Activated T-cell treated with anti-CD3 and anti-CD28 coated beads, Interleukin-2, amount 50 U/mL, for 72 hours (primary cell): ENCODE measurements at places on chromosomes 12 and 14. TPM values are rescaled to one million over a fixed set of nuclear protein-coding genes. Genes with fewer than 3 reads are reported as not detected.

DNA sequence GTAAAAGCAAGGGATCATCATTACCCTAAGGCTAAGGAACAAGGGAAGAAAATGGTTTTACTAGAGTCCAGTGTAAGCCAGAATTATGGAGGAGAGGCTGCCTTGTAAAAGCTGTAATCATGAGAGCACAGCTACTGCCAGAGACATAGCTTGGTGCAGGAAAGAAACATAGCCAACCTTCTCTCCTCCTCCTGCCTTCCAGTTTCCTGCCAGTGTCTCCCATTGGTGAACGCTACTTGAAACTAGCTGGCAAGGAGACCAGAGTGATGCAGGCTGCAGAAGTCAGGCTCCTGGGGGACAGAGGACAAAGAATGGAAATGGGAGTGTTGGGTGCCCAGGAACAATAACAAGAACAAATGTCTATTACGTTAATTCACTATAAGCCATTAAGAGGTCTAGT is 158.5 kb downstream of the NELL2 start:
- H3K27me3 ChIP-seq, result no peaks in the 10 kb centered on the region
- no peaks in the 10 kb centered on the region for H3K4me1 ChIP-seq
- H3K36me3 ChIP-seq, result peaks cover 2% of the 10 kb centered on the region
- no peak overlapping the region for H3K4me3 ChIP-seq
- no peak overlapping the region for H3K27ac ChIP-seq

DNA sequence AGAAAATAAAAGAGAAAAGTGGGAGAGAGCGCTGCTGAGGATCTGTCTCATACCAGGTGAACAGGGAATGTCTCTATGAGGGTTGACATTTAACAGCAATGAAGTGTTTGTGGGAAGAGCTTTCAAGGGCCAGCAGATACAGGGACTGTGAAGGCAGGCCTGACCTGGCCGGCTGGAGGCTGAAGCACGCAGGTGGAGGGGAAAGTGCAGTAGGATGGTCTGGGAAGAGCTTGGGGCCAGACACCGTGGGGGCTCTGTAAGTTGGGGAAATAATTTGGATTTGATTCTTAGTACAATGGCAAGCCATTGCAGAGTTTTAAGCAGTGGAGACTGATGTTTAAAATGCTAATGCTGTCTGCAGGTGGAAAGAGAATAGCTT is 23.8 kb upstream of the DHRS2 start:
- no peak overlapping the region for H3K27ac ChIP-seq
- H3K4me1 ChIP-seq, result peaks cover 30% of the 10 kb centered on the region
- DNase-seq, result no peak
- no peaks in the 10 kb centered on the region for H3K27me3 ChIP-seq
- peaks cover 5% of the 10 kb centered on the region for H3K36me3 ChIP-seq
- no peak overlapping the region for H3K4me3 ChIP-seq

DNA sequence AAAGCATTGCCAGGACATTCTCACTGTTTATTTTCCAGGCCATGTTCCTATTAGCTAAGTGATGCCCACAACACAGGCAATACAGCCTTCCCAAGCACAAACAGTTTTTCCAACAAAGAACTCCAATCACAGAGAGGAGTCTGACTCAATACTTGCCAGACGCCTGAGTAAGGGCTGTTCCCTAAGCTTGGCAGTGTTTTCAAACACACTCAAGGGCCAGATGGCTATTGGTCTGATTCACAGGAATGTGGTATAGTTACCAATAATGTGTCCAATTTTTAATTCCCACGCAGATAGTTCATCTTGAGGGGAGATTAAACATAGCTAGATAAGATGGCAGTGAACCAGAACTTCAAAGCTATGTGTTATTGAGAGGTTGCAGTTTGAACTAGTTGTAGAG is 381.0 kb downstream of the SNAPC1 start:
- H3K4me3 ChIP-seq, result no peak overlapping the region
- H3K27me3 ChIP-seq, result peaks cover 9% of the 10 kb centered on the region
- peaks cover 3% of the 10 kb centered on the region for H3K36me3 ChIP-seq
- no peaks in the 10 kb centered on the region for H3K4me1 ChIP-seq

- H3K4me3 ChIP-seq, result no peak overlapping the region
- no peaks in the 10 kb centered on the region for H3K36me3 ChIP-seq
- DNase-seq, result no peak
- H3K27me3 ChIP-seq, result peaks cover 45% of the 10 kb centered on the region
- no peak overlapping the region for H3K27ac ChIP-seq
Measured at GRCh38 chr12:54593725-54594124, 5.3 kb upstream of the PPP1R1A start.

GRCh38 chr12:22518998-22519397 is 25.3 kb downstream of the C2CD5 start:
- no peak overlapping the region for H3K4me3 ChIP-seq
- peaks cover 3% of the 10 kb centered on the region for H3K36me3 ChIP-seq
- no peak overlapping the region for H3K27ac ChIP-seq
- DNase-seq, result no peak

- H3K4me1 ChIP-seq, result peaks cover 64% of the 10 kb centered on the region
- no peaks in the 10 kb centered on the region for H3K36me3 ChIP-seq
- peaks cover 9% of the 10 kb centered on the region for H3K27me3 ChIP-seq
Measured at GRCh38 chr14:58732387-58732786, 94.6 kb downstream of the DACT1 start.

GRCh38 chr14:102592763-102593060 is 263 bp downstream of the RCOR1 start:
- H3K4me3 ChIP-seq, result peak overlapping the region; percentile 92
- peaks cover 1% of the 10 kb centered on the region for H3K36me3 ChIP-seq
- peaks cover 32% of the 10 kb centered on the region for H3K4me1 ChIP-seq

GRCh38 chr12:80556566-80556965 is 112.5 kb downstream of the PTPRQ start:
- no peak overlapping the region for H3K4me3 ChIP-seq
- no peaks in the 10 kb centered on the region for H3K27me3 ChIP-seq
- DNase-seq, result no peak
- H3K27ac ChIP-seq, result no peak overlapping the region
- H3K4me1 ChIP-seq, result no peaks in the 10 kb centered on the region

Gene KCNC2
- total RNA-seq, result not detected

- H3K4me1 ChIP-seq, result no peaks in the 10 kb centered on the region
- DNase-seq, result no peak
- no peaks in the 10 kb centered on the region for H3K36me3 ChIP-seq
- H3K27ac ChIP-seq, result no peak overlapping the region
Measured at GRCh38 chr14:64326502-64326901, 32.3 kb upstream of the ESR2 start.

Gene GLI1
- 1.3 TPM for total RNA-seq

- H3K27ac ChIP-seq, result no peak overlapping the region
- DNase-seq, result no peak
- H3K36me3 ChIP-seq, result no peaks in the 10 kb centered on the region
- no peaks in the 10 kb centered on the region for H3K4me1 ChIP-seq
- H3K27me3 ChIP-seq, result no peaks in the 10 kb centered on the region
Measured at GRCh38 chr12:85872497-85873091, 1.5 kb upstream of the NTS start.

Gene EPYC
- total RNA-seq, result not detected

DNA sequence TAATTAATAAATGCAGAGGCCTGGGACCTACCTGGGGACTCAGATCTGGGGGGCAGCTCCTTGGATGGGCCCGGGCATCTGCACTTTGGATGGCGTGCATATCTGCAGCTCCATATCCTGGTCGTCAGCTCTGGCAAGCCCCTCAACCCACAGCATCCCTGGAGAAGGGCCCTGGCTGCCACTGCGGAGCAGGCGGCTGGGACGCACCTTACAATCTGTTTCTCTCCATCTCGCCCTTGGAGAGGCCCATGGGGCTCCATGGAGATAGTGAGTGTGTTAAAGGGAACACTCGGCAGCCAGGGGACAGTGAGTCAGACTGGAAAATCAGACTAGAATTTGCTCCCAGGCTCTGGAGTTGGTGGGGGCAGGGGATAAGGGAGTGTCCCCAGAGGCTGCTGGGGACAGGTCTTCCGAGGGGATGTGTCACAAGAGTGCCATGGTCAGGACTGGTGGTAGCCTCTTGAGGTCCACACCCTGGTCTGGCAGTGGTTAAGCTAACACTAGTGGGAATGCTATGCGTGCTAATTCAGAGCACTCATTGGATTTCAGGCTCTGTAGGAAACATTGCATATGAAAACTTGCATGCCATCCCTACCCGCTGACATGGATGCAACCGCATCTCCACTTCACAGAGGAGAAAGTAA is 21.5 kb downstream of the RFLNA start:
- H3K36me3 ChIP-seq, result no peaks in the 10 kb centered on the region
- H3K4me3 ChIP-seq, result no peak overlapping the region
- no peak overlapping the region for H3K27ac ChIP-seq
- DNase-seq, result no peak

GRCh38 chr14:72779679-72780078 is 114.2 kb downstream of the DPF3 start:
- H3K4me1 ChIP-seq, result peaks cover 11% of the 10 kb centered on the region
- no peak overlapping the region for H3K4me3 ChIP-seq
- no peak overlapping the region for H3K27ac ChIP-seq
- H3K36me3 ChIP-seq, result peaks cover 2% of the 10 kb centered on the region

Gene SLC5A8
- total RNA-seq, result not detected

Gene PRICKLE1
- not detected for total RNA-seq

DNA sequence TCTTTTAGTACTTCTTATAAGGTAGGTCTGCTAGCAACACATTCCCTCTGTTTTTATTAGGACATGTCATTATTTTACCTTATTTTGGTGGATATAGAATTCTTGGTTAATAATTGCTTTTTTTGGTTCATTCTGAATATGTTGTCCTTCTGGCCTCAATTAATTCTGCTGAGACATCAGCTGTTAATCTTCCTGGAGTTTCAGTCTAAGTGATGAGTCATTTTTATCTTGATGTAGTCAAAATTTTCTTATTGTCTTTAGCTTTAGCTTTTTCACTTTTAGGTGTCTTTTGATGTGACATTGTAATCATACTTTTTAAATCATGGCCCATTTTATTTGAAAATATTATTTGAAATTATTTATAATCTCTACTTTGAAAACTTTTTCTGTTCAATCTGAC is 104.9 kb upstream of the PMCH start:
- no peak overlapping the region for H3K4me3 ChIP-seq
- DNase-seq, result no peak
- no peak overlapping the region for H3K27ac ChIP-seq
- H3K4me1 ChIP-seq, result peaks cover 3% of the 10 kb centered on the region
- H3K27me3 ChIP-seq, result peaks cover 12% of the 10 kb centered on the region
- H3K36me3 ChIP-seq, result no peaks in the 10 kb centered on the region

GRCh38 chr12:22286569-22286968 is 47.9 kb downstream of the ST8SIA1 start:
- no peak for DNase-seq
- no peaks in the 10 kb centered on the region for H3K36me3 ChIP-seq
- peaks cover 7% of the 10 kb centered on the region for H3K27me3 ChIP-seq
- peak overlapping the region; percentile 47 for H3K27ac ChIP-seq
- no peak overlapping the region for H3K4me3 ChIP-seq
- peaks cover 26% of the 10 kb centered on the region for H3K4me1 ChIP-seq

Gene PTHLH
- total RNA-seq, result not detected

- H3K4me1 ChIP-seq, result peaks cover 32% of the 10 kb centered on the region
- no peak for DNase-seq
- H3K27me3 ChIP-seq, result no peaks in the 10 kb centered on the region
- H3K4me3 ChIP-seq, result peak overlapping the region; percentile 92
Measured at GRCh38 chr12:109098651-109099050, 1.3 kb downstream of the UNG start.

- DNase-seq, result no peak
- H3K36me3 ChIP-seq, result no peaks in the 10 kb centered on the region
- H3K4me1 ChIP-seq, result peaks cover 5% of the 10 kb centered on the region
- peaks cover 62% of the 10 kb centered on the region for H3K27me3 ChIP-seq
- H3K4me3 ChIP-seq, result no peak overlapping the region
- H3K27ac ChIP-seq, result no peak overlapping the region
Measured at GRCh38 chr14:77131206-77131605, 10.4 kb downstream of the ZDHHC22 start.

Gene TSPAN8
- total RNA-seq, result not detected

Gene SIVA1
- total RNA-seq, result 72.9 TPM
